CD4-positive, alpha-beta T cell treated with Interleukin-6 for 4 hours (primary cell): ENCODE measurements at places on chromosomes 4 and X.

- DNase-seq, result no peak
Measured at GRCh38 chr4:52373650-52374049, 285.5 kb downstream of the USP46 start.

DNA sequence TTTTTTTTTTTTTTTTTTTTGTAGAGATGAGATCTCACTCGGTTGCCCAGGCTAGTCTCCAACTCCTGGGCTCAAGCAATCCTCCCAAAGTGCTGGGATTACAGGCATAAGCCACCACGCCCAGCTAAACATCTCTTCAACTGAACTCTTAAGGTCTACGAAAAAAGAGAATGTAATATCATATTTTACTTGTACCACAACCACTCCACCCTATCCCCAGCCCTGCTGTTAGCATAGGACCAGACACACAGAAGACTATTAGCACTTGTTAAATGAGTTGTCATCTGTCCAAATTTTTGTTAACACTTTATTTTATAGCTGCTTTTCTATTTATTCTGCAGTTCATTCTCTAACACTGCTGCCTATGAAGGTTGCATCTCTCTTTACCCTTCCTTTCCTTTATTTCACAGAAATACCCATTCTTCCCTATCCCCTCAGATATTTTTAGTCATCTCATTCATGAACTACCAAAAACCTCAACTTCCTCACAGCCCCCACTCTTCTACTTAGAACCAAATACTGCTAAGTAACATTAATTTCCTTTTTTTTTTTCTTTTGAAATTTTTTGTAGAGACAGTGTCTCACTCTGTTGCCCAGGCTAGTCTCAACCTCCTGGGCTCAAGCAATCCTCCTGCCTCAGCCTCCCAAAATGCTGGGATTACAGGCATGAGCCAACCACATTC, 10.1 kb downstream of the SNX12 start:
- no peak for DNase-seq

DNA sequence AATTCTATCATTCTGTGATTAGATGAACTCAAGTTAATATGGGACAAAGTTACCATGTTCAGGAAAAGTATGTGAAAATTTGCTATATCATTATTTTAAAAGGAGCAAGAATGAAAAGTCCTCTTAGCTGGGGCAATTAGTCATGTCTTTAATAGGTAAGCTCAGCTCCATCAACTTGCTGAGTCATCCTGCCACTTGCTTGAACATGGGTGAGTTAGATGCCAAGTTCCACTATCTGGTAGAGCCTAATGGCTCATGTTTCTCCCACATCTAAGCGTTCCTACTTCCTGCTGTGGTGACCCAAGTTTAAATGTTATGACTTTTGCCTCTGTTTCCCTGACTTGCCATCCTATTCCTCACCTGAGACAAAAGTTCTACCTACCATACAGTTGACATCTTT, 276.8 kb downstream of the ZNF674 start:
- no peak for DNase-seq

DNA sequence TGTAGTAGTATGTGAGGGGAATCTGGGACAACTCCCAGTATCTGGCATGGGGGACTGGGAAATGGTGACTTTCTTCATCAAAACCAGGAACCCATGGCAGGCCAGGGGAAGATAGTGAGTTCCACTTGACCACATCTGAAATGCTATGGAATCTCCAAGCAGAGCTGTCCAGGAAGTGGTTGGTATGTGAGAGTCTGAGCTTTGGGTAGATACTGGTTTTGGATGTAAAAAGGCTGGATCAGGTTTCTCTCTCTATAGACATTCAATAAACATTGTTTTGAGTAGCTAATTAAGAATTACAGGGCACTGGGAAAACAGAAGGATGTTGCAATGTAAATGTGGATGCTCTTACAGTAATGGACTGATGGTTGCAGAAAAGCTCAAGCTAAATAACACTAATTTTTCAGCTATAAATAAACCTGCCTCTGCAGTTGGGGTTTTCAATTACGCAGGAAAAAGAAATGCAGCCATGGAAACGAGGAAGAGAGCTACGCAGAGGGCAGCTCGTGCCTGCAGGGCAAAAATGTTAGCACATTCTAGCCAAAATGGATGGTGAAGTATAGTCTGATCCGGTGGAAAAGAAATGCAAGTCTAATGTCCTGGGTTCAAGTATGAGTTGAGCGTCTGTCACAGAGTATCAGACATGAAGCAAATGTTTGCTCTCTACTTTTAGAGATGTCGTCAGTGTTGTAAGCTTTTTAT, 13.4 kb upstream of the CHRNA9 start:
- DNase-seq, result no peak

GRCh38 chr4:158201876-158202275, 8.4 kb upstream of the TMEM144 start:
- no peak for DNase-seq

- DNase-seq, result peak; percentile 26
Measured at GRCh38 chrX:70262952-70263567, 3.1 kb upstream of the P2RY4 start.

DNA sequence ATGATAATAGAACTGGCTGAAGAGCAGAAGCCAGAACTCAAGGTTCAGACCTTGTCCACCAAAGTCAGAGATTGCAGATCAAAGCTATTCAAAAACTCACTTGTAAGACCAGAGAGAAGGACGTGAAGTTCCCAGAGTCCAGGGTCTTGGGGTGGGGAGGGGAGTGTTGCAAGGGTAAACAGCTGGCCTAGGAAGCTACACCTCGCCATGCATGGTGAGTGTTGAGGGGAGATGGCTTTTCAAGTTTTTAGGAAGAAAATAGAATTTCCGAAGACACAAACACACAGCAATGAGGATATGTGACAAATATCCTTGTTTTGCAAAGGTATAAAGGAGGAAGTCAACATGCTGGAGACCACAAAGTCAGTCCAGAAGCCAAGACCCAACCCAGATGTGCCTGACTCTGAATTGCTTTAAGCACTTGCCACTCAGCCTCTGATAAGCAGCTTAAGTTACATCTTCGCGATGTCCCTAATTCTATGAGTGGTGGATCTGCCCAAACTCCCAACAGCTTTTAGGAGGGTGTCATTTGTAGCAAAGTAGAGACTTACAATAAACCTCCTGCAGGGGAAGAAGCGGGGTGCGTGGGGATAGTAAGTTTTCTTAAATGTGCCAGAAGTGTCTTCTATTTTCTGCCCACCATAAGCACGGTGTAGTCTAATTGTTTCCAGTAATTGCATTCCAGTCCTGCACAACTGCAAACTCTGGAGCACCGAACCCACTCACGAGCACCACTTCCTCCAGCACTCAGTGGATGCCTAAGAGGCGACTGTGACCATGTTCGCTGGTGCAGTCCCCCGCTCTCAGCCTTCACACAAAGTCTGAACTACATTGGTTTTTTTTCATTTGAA, 26.5 kb downstream of the HAND2 start:
- no peak for DNase-seq

DNA sequence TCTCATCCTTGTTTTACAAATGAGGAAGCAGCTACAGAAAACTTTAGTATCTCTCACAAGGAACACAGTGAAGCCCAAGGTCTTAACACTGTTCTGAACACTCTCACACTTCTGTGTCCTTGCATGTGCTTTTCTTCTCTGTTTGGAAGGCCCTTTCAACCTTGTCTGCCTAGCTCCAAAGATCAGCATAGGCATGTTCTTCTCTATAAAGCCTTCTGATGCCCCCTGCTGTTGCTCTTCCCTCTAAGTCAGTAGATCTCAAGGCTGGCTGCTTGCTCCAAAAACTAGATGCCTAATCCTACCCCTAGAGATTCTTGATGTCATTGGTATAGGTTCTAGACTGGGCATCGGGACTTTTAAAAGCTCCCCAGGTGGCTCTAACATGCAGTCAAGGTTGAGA, 5.9 kb downstream of the APOO start:
- DNase-seq, result peak; percentile 49

DNA sequence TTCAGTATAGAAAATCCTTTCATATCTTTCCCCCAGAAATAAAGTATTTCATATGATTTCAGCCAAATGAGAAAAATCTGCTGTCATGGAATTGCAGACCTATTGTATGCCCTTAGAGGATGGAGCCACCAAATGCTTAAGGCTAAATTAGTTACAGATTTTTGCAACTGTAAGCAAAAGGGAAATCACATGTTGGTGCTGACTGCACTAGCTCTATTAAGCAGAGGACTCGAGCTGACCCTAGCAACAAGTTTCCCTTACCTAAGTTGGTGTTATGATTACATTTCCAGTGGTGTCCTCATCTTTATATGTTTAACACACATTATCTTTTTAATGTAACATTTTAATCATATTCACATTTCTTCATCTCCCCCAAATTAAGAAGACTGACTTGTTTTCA, 58.3 kb upstream of the DOCK11 start:
- DNase-seq, result no peak

DNA sequence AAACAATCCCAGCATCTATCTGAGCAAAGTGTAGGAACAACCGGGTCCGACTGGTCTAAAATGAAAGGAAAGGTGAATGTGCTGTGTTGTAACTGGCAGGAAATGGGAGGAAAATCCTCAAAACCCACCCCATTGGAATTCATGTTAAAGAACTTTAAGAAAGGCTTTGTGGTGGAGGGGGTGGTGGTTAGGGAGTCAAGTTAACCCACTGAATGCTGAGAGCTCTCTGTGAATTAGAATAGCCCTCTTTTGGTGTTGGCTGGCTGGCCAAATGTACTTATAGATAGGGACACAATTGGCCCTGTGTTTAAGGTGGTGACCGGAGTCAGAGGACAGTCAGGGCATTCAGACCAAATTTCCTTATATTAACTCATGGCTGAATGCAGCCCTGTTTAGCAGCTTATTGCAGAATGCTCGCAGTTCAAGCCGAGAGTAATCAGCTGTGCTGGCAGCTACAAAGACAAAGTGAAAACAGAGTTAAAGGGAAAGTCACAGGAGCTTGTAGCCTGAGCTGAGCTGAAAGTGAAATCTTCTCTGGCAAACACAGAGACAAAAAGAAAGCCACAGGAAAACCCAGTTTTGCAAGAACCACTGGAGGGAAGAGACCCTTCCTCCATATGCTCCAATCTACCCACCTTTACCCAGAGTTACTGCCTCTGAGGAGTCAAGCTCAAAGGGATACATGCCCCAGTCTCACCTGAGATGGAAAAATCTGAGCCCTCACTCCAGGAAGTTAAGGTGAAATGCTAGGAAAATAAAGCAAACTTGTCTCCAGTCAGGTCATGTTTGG, 38.5 kb upstream of the UGT2B7 start:
- DNase-seq, result no peak

GRCh38 chr4:35250761-35251160, 993.6 kb downstream of the ARAP2 start:
- DNase-seq, result no peak

GRCh38 chr4:146507632-146508031, 14.1 kb downstream of the SLC10A7 start:
- no peak for DNase-seq

DNA sequence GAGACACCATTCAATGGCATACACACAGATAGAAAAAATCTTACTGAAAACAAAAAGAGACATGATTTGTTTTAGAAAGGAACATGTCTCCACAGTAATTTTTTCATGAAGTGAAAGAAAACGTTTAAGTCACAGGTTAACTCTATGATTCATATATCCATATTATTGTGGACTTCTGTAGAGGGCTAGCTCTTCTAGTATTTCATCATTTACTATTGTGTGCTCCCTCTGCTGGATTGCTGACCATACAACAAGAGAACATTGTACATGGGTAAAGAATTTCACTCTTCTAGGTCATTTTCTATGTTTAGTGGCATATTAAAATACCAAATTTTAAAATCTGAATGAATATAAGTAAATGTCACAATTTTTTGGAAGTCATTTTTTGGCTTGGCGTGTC, 91.8 kb upstream of the POU3F4 start:
- no peak for DNase-seq

- no peak for DNase-seq
Measured at GRCh38 chr4:152316969-152317368, 218.9 kb downstream of the FBXW7 start.

DNA sequence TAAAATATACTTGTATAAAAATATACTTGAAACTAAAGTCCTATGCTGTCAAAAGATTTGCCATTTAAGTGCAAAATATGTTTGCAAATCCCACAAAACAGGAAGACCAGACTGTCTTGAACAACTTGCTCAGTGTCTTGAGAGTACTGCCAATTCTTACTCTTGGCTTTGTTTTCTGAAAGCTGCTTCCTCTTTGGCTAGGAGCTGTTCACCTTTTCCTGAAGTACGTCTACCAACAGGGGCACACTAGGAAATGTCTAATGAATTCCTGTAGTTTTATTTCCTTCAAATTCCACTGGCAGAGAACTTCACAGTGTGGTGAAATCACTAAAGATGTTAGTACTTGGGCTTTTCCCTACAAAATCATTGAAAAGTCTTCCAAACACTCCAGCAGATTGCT, 46.4 kb upstream of the ABCG2 start:
- DNase-seq, result no peak

- DNase-seq, result no peak
Measured at GRCh38 chrX:82224961-82225360, 1023.1 kb downstream of the SH3BGRL start.

- no peak for DNase-seq
Measured at GRCh38 chrX:56397636-56398035, 165.5 kb downstream of the KLF8 start.

GRCh38 chrX:129980001-129980401, 2.4 kb upstream of the BCORL1 start:
- peak; percentile 44 for DNase-seq

DNA sequence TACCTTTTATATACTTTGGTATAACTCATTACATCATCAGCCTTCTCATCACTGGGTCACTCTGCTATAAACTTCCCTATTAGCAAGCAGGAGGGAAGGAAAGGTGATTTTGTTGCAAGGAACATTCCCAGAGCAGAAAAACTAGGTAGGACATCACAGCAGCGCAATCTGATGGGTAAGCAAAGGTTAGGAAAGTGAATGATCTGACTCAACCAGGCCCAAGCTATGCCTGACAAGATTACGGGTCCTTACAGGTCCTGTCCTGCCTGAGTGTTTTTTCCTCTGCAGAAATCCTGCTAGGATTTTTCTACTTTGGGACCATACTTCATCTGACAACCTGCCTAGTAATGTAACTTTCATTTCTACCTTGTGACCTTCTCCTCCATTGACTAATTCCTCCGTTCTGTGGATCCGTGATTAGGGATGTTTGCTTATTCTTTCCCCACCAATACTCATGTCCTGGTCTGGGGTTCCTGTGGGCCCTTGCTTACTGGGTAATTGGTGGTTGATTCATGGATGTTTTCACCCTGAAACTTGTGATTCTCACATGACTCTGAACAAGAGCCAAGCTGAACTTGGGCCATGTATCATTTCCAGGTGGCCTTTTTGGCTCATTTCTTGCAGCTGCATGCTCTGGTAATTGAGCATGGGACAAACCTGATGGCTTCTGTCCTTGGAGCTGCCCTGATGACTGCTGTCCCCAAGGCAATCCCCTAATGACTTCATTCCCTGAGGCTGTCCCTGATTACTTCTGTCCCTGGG, 111.9 kb upstream of the KIT start:
- no peak for DNase-seq

DNA sequence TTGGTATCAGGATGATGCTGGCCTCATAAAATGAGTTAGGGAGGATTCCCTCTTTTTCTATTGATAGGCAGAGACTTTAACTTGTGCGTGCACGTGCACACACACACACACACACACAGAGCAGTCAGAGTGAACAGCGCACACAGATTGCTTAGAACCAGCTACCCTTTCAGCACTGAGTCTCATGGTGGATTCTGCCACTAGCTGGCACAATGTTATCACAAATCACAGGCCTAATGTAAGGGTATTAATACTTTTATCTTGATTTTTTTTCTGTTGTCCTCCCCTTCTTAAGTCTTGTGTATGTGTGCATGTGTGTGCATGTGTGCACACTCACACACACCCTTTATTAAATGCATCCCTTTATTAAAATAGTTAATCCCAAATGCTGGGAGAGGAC, 53.2 kb downstream of the HADH start:
- no peak for DNase-seq
